ENCODE measurements at places on chromosomes 2 and 18.

GRCh38 chr2:180360283-180360618 lies 353.2 kb upstream of the CWC22 start:
- no peak for DNase-seq

GRCh38 chr2:141848191-141848590 lies 282.6 kb downstream of the LRP1B start:
- DNase-seq = no peak

GRCh38 chr2:230684270-230685168 lies 28.1 kb upstream of the CAB39 start:
- DNase-seq = no peak

- DNase-seq = no peak
These were observed 61.0 kb upstream of the TGIF1 start for GRCh38 chr18:3388980-3389379.

DNA sequence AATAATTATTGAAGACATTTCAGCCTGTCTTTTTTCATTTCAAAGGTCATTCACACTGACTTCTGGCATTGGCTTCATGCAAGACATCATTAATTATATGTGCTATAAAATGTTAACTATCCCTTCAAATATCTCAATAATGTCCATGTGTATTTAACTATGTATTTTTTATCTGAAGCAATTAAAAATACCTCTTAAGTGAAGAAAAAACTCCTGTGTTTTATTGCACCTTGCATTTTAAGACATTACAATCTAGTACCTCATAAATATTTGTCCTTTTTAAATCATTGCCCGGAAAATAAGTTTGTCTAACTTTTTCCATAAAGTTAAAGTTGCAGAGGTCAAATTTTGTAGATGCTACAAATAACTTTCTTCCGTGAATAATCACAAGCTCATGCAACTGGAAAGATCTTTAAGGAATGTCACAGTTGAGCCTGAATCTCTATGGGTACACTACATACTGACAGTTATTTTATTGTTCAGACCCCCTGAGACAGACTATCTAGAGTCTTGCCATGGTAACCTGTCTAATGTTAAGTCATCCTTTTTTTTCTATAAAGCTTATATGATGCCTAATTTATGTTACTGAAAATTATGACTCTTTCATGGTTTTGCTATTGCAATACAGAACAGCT lies 38.4 kb upstream of the COBLL1 start:
- DNase-seq = no peak

GRCh38 chr18:71136487-71136886 lies 847.6 kb downstream of the SOCS6 start:
- no peak for DNase-seq

DNA sequence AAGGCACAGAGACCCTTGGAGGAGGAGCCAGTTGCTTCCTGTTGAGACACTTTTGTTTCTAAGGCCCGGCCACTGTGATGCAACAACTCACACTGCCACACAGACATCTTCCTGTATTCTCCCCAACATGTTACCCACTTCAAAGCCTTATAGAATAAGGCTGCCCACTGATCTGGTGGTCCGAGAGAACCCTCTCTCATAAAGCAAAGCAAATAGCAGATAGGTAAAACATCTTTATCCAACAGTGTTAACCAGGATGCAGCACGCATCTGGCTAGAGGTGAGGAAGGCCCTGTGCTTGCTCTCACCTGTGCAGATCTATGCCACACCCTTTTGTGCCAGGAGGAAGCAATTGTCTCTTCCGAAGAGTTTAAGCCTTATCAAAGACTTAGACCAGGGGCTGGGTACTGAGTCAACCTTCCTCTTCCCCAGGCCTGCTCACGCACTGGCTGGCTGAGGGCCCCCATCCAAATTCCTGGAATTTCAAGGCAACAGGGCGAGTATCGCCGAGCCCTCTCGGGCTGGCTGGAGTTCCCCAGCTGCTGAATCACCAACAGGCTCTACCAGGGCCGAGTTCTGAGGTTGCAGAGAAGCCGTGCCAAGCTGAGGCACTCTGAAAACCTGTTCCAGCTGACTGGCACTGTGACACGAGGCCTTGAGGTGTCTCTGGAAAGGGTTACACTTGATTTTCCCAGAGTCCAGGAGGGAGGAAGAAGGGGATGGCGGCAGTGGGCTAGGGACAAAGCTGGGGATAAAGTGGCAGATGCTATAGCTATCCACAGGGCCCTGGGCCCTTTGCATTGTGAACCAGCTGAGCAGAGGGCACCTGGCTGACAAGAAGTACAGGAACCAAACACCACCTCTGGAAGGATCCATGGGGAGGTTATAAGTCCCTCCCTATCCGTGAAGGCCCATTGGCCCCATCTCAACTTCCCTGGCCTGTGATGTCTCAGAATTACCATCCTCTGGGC lies 29.3 kb downstream of the TGFA start:
- no peak for DNase-seq

GRCh38 chr2:205540036-205540435 lies 142.3 kb upstream of the NRP2 start:
- no peak for DNase-seq

- DNase-seq = no peak
These were observed 47.6 kb upstream of the IL1R1 start for GRCh38 chr2:102094917-102095316.

DNA sequence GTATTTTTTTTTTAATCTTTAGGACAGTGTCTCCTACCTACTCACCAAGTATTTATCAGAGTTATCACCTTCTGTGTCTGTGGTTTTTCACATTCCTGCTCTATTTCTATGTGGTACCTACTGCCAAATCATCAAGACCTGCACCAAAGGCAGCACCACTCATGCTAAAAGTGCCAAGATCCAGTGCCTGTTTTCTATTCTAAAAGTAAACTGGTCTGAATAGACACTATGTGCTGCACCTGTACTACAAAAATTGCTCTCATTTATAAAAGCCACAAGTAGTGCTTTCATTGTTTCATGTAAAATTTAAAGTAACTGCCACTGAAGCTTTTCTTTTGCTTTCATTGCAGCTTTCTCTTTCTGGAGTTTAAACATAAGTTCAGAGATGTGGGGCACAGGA lies 103.9 kb upstream of the GULP1 start:
- DNase-seq = no peak

DNA sequence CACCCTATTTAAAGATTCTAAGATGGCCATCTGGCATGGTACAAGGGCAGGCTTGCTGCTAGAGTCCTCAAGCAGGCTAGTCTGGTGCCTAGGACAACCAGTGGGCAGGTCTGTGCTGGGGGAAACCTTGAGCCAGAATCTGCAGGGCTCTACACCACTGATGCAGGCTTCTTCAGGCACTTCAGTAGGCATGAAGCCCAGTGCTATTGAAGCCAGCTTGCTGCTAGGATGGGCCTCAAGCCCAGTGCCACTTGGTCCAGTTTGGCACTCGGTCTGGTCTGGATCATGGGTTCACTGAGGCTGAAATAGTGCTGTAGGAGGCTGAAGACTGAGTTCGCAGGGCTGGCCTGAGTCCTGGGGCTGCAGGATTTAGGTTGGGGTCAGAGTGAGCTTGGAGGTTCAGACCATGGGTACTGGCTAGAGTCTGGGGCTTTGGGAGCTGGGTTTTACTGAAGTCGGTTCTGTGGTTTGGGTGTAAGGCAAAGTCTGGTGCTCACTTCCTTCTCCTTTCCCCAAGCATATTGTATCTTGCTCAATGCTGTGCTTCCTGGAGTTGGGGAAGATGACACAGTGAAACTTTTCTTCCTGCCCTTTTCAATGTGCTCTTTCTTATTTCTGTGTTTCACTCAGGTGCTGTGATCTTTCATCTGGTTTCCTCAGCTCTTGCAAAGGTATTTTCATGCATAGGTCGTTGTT lies 41.2 kb downstream of the SP100 start:
- DNase-seq = no peak

DNA sequence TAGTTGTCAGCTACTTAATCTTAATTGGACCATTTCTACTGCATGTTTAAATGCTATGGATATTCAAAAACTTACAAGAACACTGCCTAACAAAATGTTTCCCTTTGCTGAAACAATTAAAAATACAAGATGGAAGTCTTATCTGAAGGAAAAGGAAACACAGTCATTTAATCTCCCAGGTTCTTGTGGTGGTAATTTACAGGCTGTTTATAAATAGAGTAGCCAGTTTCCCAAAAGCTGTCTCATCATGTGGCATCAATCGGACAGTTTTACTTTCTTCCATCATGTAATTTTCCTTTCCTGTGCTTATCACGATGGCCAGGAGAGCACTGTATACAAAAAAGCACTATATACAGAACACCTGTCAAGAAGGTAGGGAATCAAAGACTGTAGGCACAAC lies 368.1 kb downstream of the ZEB2 start:
- no peak for DNase-seq

GRCh38 chr18:46623541-46623940 lies 33.5 kb downstream of the LOXHD1 start:
- peak; percentile 18 for DNase-seq

DNA sequence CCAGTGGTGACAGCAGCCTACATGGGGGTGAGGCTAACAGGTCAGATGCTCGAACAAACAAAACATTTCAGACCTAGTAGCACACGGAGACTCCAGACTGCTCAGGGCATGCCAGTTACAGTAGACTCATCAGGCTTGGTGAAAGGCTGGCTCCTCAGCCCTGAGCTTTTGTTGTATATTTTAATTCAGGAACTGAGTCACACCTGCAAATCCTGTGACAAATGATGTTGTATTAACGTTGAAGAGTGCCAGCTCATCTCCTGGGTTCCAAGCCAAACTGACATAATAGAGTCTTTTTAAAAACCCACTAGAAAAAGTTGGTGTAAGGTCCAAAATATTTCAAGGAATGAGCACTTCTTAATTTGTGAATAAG lies 65.3 kb downstream of the C1D start:
- no peak for DNase-seq

DNA sequence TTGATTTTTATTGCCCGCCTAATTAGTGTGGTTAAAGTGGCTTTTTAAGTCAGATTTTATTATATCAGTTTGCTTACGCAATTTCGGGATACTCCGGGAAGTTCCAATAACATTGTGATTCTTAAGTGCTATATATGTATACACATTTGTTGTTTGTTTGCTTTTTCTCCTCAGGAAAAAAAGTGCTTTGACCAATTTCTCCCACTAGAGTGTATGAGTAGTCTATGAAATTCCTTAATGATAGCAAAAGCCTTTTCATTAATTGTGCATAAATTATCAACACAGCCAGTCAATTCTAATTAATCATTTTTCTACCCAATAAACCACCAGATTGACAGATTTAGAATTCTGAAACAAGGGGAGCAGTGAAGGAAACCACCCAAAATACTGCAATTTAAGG lies 172.2 kb downstream of the DPP10 start:
- DNase-seq = no peak

GRCh38 chr2:206071807-206072206 lies 14.2 kb downstream of the INO80D start:
- DNase-seq = no peak

GRCh38 chr2:9975805-9976447 lies 24.4 kb downstream of the GRHL1 start:
- no peak for DNase-seq

DNA sequence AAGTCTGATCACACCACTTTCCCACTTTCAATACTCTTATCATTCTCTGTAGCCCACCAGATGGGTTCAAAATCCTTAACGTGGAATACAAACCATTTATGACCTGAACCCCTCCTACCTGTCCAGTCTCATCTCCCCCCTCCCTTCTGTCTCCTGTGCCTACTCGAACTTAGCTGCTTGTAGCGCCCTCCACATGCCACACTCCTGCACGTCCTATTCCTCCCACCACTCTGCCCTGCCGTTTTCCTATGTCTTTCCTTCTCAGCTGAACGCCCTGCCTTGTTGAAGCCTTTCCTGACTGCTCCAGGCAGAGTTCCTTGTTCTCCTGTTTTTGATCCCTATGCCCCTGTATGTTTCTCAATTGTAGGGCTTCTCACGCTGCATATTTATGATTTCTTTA lies 390.1 kb downstream of the HRH4 start:
- DNase-seq = no peak

- DNase-seq = no peak
These were observed 148.5 kb upstream of the GYPC start for GRCh38 chr2:126507425-126507911.

- DNase-seq = no peak
These were observed 39.8 kb downstream of the PPP4R1 start for GRCh38 chr18:9574473-9575115.

GRCh38 chr2:24945907-24946306 lies 25.8 kb downstream of the DNAJC27 start:
- no peak for DNase-seq

GRCh38 chr18:48983793-48984437 lies 33.1 kb upstream of the SMAD7 start:
- DNase-seq = no peak

GRCh38 chr2:85011747-85012146 lies 40.8 kb downstream of the KCMF1 start:
- no peak for DNase-seq

DNA sequence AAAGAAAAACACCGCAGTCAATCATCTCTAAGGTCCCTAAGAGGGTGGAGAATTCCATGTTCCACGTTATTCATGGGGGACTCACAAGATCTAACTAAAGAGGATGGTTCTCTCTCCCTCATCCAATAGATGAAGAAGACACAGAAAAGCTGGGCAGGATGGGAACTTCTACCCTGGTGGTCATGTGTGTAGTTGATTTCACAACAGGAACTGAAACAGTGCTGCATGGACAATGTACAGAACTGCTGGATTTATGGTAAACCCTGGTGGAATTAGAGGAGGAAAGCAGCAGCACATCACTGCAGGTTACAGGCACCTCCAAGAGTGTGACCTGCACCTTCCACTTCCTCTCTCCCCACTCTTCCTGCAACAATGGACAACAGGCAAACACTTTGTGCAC lies 31.4 kb downstream of the FECH start:
- DNase-seq = no peak

DNA sequence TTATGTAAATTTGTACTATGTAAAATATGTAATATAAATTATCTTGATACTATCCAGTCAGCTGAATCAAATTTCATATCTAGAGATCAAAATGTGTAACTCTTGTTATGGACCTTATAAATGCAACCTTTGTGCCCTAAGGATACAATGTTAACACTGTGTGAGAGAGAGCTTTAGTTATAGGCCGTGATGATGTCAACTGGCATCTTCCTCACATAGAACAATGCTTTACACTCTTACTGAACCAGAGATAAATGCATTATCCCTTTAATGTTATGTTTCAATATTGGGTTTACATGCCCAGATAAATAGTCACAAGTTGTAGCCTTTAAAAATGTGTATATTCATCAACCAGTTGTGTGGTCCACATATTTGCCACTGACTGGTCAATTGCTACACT lies 115.1 kb downstream of the KCNJ3 start:
- no peak for DNase-seq

- DNase-seq = no peak
These were observed 138.4 kb upstream of the ARL4C start for GRCh38 chr2:234635284-234635683.

DNA sequence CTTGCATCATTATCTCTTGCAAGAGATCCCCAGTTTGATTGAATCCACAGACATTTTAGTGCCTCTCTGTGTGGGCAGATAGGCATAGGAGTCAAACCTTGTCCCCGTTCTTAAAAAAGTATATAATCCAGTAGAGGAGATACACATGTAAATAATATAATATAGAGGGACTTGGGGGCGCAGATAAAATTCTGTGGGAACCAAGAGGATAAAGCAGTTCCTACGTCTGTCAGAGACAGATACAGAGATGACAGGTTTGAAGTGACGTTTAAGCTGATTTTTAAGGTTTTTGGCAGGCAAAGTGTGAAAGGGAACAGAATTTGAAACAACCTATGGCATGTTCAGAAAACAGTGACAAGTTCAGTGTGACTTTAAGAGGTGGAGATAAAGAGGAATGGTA lies 63.1 kb downstream of the CAB39 start:
- DNase-seq = no peak
